ENCODE measurements at places on chromosomes 16 and 17.

DNA sequence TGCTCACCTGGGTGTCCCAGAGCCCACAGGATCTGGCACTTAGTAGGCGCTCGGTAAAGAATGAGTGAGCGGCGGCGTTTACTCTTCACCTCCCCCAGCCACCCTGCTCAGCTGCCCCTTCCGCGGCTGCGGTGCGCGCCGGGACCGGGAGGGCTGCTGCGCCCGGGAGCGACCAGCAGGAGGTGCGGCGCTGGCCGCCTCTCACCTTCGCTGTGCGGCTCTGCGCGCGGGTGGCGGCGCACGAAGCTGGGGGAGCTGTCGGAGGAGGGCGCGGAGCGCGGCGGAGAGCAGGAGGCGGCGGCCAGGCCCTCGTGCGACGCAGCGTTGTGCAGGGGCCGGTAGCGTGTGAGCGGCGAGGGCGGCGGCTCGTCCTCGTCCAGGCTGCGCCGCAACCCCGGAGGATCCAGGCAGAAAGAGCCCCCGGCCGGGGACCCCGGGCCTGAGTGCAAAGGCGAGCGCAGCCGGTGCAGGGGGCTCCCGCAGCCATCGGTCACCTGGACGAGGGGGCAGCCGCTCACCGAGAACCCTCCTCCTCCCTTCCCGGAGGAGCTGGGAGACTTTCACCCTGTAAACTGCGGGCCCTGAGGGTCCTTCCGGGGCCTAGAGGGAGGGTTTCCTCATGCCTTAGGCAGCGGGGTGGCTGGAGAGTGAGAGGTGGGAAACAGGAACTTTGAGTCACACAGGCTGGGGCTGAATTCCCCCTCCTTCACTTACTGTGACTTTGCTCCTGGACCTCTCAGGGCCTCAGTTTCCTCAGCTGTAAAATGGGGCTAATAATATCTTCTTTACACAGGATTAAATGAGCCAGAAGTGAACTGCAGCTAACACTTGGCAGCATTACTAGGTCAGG lies 12.5 kb downstream of the SAMD14 start:
- DNase-seq: no peak

DNA sequence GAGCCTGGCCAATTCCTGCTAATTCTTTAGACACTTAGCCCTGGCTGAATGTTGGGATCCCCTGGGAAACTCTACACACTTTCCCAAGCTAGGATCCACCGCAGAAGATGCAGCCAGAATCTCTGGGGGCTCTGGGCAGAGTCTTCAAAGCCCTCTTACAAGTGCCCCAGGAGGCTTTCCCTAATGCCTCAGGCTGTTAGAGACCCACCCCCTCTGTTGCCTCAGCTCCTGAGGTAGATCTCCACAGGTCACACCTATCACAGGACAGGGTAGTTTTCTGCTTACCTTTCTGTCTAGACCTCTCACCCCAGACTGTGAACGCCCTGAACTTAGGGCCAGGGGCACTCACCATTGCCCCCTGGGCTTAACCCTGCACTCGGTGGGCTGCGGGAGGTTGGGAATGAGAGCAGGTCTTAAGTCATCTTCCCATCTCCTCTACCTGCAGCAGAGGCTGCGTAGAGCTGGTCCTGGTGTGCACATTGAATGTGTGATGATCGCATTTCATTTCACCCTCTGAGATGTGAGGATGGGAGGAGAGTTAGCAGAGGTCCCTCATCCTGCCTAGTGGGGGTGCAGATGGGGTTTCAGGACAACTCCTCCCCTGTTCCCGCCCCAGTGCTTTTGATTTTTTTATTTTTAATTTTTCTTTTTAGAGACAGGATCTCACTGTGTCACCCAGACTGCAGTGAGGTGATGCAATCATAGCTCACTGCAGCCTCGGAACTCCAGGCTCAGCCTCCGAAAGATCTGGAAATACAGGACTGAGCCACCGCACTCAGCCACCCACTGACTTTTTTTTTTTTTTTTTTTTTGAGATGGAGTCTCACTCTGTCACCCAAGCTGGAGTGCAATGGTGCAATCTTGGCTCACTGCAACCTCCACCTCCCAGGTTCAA lies 89.0 kb upstream of the LHX1 start:
- no peak for DNase-seq

- DNase-seq: no peak
These were observed 30.3 kb downstream of the KLHDC4 start for GRCh38 chr16:87735270-87736007.

- no peak for DNase-seq
These were observed 74.1 kb upstream of the CDH5 start for GRCh38 chr16:66292241-66292935.

- DNase-seq: no peak
These were observed 5.4 kb upstream of the CLDN9 start for GRCh38 chr16:3007059-3007956.

DNA sequence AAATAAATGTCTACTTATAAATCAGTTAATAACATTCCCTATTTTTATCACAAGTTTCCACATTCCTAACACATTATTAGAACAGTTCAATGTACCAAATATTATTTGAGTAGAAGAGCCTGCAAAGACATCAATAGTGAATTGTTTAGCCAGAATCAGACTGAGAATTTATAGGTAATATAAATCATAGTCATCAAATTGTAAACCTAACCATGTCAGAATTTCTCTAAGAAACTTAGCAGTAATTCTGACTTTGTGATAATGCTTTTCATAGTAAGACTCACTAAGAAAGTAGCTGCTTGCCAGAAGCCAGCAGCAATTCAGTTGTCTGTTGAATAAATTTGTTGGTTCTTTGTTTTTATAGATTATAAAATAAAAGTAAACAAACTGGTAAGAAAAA lies 111.3 kb downstream of the USP32 start:
- DNase-seq: no peak

- DNase-seq: no peak
These were observed 159.8 kb downstream of the COPRS start for GRCh38 chr17:31699281-31699680.

DNA sequence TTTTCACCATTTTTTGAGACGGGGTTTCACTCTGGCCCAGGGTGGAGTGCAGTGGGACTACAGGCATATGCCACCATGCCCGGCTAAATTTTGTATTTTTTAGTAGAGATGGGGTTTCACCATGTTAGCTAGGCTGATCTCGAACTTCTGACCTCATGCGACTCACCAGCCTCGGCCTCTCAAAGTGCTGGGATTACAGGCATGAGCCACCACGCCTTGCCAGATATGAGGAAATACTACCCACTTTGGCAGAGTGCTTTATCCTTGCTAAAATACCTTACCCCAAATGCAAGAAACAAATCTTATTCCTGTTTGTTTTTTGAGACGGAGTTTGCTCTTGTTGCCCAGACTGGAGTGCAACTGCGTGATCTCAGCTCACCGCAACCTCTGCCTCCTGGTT lies 62.9 kb upstream of the MGAT5B start:
- DNase-seq: no peak

GRCh38 chr17:77604301-77604972 lies 354.1 kb upstream of the TNRC6C start:
- DNase-seq: no peak

- DNase-seq: no peak
These were observed 16.3 kb downstream of the SHISA9 start for GRCh38 chr16:12917653-12918052.

GRCh38 chr16:87851141-87851587 lies 18.1 kb downstream of the SLC7A5 start:
- no peak for DNase-seq

- DNase-seq: no peak
These were observed 3.3 kb downstream of the MARCHF10 start for GRCh38 chr17:62804822-62805221.

DNA sequence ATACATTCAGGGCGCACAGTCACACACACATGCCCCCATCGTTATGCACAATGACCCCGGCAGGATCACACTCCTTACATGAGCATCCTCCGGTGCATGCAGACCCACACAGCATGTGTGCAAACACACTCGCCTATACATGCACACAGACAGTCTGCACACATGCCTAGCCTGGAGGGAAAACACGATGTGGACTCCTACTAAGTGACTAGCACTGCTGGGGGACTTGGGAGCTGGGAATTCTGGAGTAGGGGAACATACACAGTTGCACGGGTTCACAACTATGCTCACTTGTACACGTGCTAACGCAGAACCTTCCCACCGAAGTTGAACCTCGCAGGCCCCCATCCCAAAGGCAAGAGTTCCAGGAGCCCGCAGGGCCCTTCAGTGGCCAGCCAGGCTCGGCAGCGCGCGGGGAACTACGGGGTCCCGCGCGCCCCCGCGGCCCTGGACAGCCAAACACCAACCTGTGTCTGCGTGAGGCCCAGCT lies 2.0 kb downstream of the DLX3 start:
- DNase-seq: no peak

GRCh38 chr17:35568561-35568960 lies 7.9 kb upstream of the SLFN14 start:
- DNase-seq: peak; percentile 61

DNA sequence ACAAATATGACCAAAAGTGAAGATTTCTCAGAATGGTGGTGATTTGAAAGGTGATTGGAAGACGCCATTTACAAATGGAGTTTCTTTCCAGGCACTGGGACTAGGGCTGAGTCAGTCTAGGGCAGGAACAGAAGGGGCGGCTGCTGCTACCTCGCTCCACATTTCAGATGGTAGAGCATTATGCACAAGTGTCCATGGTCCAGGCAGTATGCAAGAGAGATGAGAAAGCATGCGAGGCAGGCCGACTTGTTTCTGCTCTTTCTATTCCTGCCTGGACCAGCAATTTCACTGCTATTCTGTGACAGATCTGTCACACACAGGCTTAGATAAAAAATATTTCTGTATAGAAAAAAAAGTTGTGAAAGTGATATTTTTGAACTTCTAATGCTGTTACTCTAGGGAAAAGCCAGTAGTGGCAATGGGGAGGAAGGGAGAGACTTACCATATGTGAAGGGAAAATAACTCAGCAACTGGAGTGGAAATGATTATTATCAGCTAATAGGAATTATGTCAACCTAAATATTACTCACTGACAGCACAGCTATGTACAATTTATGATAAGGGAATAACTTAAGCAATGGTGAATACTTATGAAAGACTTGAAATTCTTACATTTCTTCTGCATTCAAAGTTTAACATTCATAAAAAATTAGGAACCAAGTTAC lies 134.7 kb upstream of the NETO2 start:
- no peak for DNase-seq
